ENCODE measurements at places on chromosomes 2 and 18. TPM values are rescaled to one million over a fixed set of nuclear protein-coding genes. Genes with fewer than 3 reads are reported as not detected.

CHAC2 gene
- 3.0 TPM for total RNA-seq

KLHL14 gene
- 69.8 TPM for total RNA-seq

DYNC1I2 gene
- total RNA-seq: 82.4 TPM

WDR12 gene
- 24.0 TPM for total RNA-seq

ADRA2B gene
- total RNA-seq: 61.8 TPM

IGFBP5 gene
- total RNA-seq: 132 TPM

ANKRD30BL gene
- 0.14 TPM for total RNA-seq

ZSWIM2 gene
- total RNA-seq: not detected

RBM43 gene
- total RNA-seq: 0.39 TPM

RFTN2 gene
- total RNA-seq: 8.3 TPM

DGKD gene
- 21.3 TPM for total RNA-seq

SPP2 gene
- not detected for total RNA-seq

NR4A2 gene
- total RNA-seq: 0.04 TPM

DCAF17 gene
- 11.4 TPM for total RNA-seq

SPHKAP gene
- total RNA-seq: 74.7 TPM

BABAM2 gene
- 31.8 TPM for total RNA-seq

KIAA2012 gene
- not detected for total RNA-seq

MAP2 gene
- 1.2 TPM for total RNA-seq

BOLL gene
- total RNA-seq: 0.28 TPM

VWA3B gene
- 0.09 TPM for total RNA-seq

ECEL1 gene
- 1.6 TPM for total RNA-seq

ELP2 gene
- total RNA-seq: 39.2 TPM

UPP2 gene
- total RNA-seq: not detected

REG1B gene
- total RNA-seq: not detected

GRB14 gene
- total RNA-seq: 6.4 TPM

UGT1A3 gene
- not detected for total RNA-seq

ABCB11 gene
- 0.12 TPM for total RNA-seq

MALL gene
- not detected for total RNA-seq

CFAP53 gene
- 0.56 TPM for total RNA-seq

COL4A4 gene
- total RNA-seq: 0.14 TPM

ACVR1C gene
- 0.04 TPM for total RNA-seq

TMEM237 gene
- 23.5 TPM for total RNA-seq

RAB6C gene
- not detected for total RNA-seq

CDH20 gene
- not detected for total RNA-seq

DPYSL5 gene
- 4.5 TPM for total RNA-seq

FAM237A gene
- total RNA-seq: not detected

SESTD1 gene
- total RNA-seq: 10.5 TPM

MGAT4A gene
- 3.6 TPM for total RNA-seq

EFHD1 gene
- 8.0 TPM for total RNA-seq

TMEM247 gene
- not detected for total RNA-seq

SGO2 gene
- 13.9 TPM for total RNA-seq

SPC25 gene
- 3.3 TPM for total RNA-seq

POLR1A gene
- total RNA-seq: 12.5 TPM

UGT1A5 gene
- total RNA-seq: not detected

MYOM1 gene
- 219 TPM for total RNA-seq

TRIM43 gene
- total RNA-seq: not detected

SLC5A7 gene
- 0.06 TPM for total RNA-seq

MTIF2 gene
- total RNA-seq: 19.2 TPM

PLCD4 gene
- 1.6 TPM for total RNA-seq

ALKAL2 gene
- 0.95 TPM for total RNA-seq

CGREF1 gene
- 1.8 TPM for total RNA-seq

PROC gene
- not detected for total RNA-seq

ARHGAP15 gene
- not detected for total RNA-seq

EPB41L3 gene
- 886 TPM for total RNA-seq

CNGA3 gene
- 0.04 TPM for total RNA-seq

PAX3 gene
- total RNA-seq: 19.3 TPM

LRRTM4 gene
- 15.4 TPM for total RNA-seq

TMEM169 gene
- 1.8 TPM for total RNA-seq

PDE1A gene
- total RNA-seq: 0.32 TPM

Measured in cardiac muscle cell (in vitro differentiated cells and primary cell).